ENCODE measurements at places on chromosomes 2 and 18.

GRCh38 chr2:60422826-60423483 is 130.5 kb downstream of the BCL11A start:
- no peak overlapping the region for H3K4me3 ChIP-seq
- H3K27me3 ChIP-seq, result no peaks in the 10 kb centered on the region
- no peak for DNase-seq
- H3K36me3 ChIP-seq, result no peaks in the 10 kb centered on the region
- no peak overlapping the region for H3K27ac ChIP-seq
- H3K4me1 ChIP-seq, result no peaks in the 10 kb centered on the region

- H3K36me3 ChIP-seq, result no peaks in the 10 kb centered on the region
- no peak overlapping the region for H3K27ac ChIP-seq
- H3K4me3 ChIP-seq, result no peak overlapping the region
- DNase-seq, result peak; percentile 22
- no peaks in the 10 kb centered on the region for H3K27me3 ChIP-seq
- H3K4me1 ChIP-seq, result no peaks in the 10 kb centered on the region
Measured at GRCh38 chr2:188845692-188846091, 128.5 kb upstream of the COL3A1 start.

DNA sequence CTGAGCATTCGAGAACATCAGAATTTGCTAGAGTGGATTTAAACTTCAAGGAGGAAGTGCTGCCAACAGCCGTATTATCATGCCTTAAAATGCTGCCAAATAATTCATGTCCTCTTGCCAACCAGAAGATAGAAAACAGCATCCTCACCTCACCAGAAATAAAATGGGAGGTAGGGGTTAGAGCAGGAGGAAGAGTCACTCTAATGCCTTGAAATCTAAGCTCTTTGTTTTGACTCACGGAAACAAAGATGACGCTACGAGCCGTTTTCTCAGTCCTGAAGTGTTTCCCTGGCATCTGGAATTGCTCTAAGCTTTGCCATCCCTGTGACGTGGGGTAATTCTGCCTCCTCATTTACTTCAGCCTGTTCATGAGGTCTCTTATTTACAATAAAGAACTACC is 97.1 kb downstream of the PRPF40A start:
- no peak for DNase-seq
- no peak overlapping the region for H3K4me3 ChIP-seq
- peaks cover 1% of the 10 kb centered on the region for H3K4me1 ChIP-seq
- no peaks in the 10 kb centered on the region for H3K27me3 ChIP-seq

DNA sequence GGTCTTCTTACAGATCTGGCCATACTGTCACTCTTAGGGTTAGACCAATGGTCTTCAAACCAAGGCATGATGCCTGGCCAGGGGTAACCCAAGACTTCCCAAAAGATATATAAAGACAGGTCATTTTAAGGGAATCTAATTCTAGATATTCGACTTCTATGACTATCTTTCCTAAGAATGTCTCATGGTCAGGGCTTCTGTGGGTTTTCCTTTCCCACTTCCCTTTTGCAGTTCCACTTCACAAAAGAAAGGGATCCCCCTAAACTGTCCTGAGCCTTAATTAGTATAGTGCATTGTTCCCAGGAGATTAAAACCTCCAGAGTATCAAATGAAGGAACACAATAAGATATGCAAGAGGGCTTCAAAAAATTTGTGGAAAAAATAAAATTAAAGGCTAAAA is 223.6 kb upstream of the SIX2 start:
- no peak for DNase-seq
- H3K36me3 ChIP-seq, result no peaks in the 10 kb centered on the region
- no peak overlapping the region for H3K4me3 ChIP-seq
- H3K27ac ChIP-seq, result no peak overlapping the region
- H3K27me3 ChIP-seq, result no peaks in the 10 kb centered on the region
- H3K4me1 ChIP-seq, result peaks cover 7% of the 10 kb centered on the region

GRCh38 chr18:57581301-57581934 is 5.1 kb downstream of the FECH start:
- no peak overlapping the region for H3K27ac ChIP-seq
- peaks cover 5% of the 10 kb centered on the region for H3K4me1 ChIP-seq
- H3K27me3 ChIP-seq, result no peaks in the 10 kb centered on the region
- H3K4me3 ChIP-seq, result no peak overlapping the region

GRCh38 chr2:11344956-11345677 is 681 bp upstream of the ROCK2 start:
- peak; percentile 73 for DNase-seq
- peak overlapping the region; percentile 81 for H3K4me3 ChIP-seq

- no peaks in the 10 kb centered on the region for H3K27me3 ChIP-seq
- peaks cover 35% of the 10 kb centered on the region for H3K36me3 ChIP-seq
- no peak overlapping the region for H3K27ac ChIP-seq
- DNase-seq, result peak; percentile 48
Measured at GRCh38 chr18:35469725-35470124, 28.0 kb downstream of the INO80C start.

DNA sequence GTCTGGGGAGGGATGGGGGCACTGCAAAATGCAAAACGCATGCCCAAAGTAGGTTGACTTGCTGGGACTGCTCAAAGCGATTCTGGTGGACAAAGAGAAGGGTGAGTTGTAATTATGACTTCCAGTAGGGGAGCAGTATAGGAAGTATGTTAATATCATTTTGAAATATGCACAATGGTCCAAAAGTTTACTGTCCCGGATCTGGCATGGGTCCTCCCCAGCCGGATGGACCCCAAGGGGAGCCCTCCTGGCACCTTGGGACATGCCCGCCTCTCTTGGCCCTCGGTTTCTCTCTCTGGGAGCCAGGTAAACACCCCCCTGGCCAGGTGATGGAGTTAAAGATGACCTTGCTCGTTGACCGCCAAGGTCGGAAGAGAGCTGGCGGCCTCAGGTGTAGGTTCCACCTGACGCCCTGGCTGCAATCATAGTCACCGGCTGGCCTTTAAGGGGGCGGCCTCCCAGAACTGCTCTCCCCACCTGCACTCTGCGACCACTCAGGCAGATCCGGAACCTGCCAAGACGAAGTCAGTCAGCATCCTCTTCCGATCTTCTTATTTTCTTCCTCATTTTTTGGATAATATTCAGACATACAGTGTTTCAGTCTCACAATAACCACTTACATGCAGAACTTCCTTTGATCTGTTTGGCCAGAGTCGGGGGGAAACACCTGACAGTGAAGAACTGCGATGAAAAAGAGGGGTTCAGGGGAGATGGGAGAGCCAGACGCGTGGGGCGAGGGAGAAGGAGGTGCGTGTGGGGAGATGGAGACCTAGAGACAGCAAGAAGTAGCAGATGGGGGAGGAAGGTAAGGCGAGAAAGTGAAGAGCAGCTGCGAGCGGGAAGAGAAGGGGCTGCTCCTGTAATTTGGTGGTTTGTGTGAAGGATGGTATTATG is 148.3 kb downstream of the MEIS1 start:
- no peak for DNase-seq
- peaks cover 12% of the 10 kb centered on the region for H3K4me1 ChIP-seq
- H3K27me3 ChIP-seq, result peaks cover 49% of the 10 kb centered on the region

DNA sequence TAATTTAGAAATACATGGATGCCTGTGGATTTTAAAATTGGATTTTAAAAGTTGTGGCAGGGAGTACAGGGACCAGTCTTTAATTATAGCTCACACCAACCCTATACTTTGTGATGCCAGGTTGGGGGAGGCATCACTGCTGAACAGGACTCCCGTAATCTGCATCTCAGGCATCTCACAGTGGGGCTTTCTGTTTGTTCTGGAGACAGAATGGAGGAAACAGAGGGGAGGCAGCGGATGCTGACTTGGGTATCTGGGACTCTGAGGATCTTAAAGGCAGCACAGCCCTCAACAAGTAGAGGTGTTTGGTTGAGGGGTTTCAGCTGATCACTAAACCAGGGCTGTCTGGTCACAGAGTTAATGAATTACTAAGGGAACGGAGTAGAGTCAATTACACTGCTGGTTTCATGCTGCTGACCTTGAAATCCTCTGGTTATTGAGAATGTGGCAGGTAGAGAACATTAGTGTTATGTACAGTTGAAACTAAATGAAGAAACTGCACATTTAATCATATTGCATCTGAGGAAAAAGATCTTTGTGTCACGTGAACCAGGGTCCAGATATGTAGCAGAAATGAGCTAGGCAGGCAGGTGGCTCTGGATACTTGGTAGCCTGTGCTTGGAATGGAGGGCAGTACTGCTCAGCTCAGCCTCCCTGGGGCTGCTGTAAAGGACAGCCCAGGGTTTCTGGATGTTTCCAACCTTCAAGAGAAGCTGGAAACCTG is 40.3 kb downstream of the FHOD3 start:
- H3K4me1 ChIP-seq, result peaks cover 20% of the 10 kb centered on the region
- H3K27me3 ChIP-seq, result no peaks in the 10 kb centered on the region
- DNase-seq, result no peak
- peak overlapping the region; percentile 80 for H3K27ac ChIP-seq
- no peak overlapping the region for H3K4me3 ChIP-seq
- H3K36me3 ChIP-seq, result no peaks in the 10 kb centered on the region

DNA sequence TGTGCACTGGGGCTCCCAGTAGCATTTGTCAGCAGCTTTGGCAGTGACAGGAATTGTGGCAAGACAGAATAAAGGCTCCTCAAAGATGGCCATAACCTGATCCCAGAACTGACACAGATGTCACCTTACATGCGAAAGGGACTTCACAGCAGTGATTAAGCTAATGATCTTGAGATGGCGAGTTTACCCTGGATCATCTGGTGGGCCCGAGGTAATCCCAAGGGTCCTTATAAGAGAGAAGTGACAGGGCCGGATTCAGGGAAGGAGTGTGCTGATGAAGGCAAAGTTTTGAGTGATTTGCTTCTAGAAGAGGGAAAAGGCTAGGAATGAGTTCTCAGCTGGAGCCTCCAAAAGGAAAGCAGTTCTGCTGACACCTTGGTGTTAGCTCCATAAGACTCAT is 333.9 kb downstream of the LPIN1 start:
- DNase-seq, result no peak
- H3K27me3 ChIP-seq, result no peaks in the 10 kb centered on the region
- no peaks in the 10 kb centered on the region for H3K4me1 ChIP-seq
- H3K36me3 ChIP-seq, result no peaks in the 10 kb centered on the region

GRCh38 chr2:128549646-128550260 is 231.1 kb upstream of the HS6ST1 start:
- H3K27me3 ChIP-seq, result no peaks in the 10 kb centered on the region
- H3K4me1 ChIP-seq, result peaks cover 26% of the 10 kb centered on the region
- no peaks in the 10 kb centered on the region for H3K36me3 ChIP-seq

GRCh38 chr2:189056200-189057106 is 82.3 kb downstream of the COL3A1 start:
- no peaks in the 10 kb centered on the region for H3K27me3 ChIP-seq
- H3K36me3 ChIP-seq, result peaks cover 8% of the 10 kb centered on the region
- H3K27ac ChIP-seq, result no peak overlapping the region

All from mesenchymal stem cell (in vitro differentiated cells and primary cell).